ENCODE measurements at places on chromosomes 3 and 15. TPM values are rescaled to one million over a fixed set of nuclear protein-coding genes. Genes with fewer than 3 reads are reported as not detected.

The SLC25A36 gene
- 78.8 TPM for total RNA-seq

The CYP8B1 gene
- total RNA-seq, result not detected

- no peak overlapping the region for H3K27ac ChIP-seq
- no peaks in the 10 kb centered on the region for H3K27me3 ChIP-seq
- no peak for DNase-seq
- no peaks in the 10 kb centered on the region for H3K4me1 ChIP-seq
Observed at GRCh38 chr3:135018149-135018923, 223.3 kb downstream of the EPHB1 start.

GRCh38 chr3:17942856-17943255 is 200.4 kb upstream of the TBC1D5 start:
- DNase-seq, result no peak

- H3K27me3 ChIP-seq, result no peaks in the 10 kb centered on the region
- no peak overlapping the region for H3K27ac ChIP-seq
- H3K4me1 ChIP-seq, result no peaks in the 10 kb centered on the region
- no peak for DNase-seq
Observed at GRCh38 chr3:77271306-77271705, 231.4 kb downstream of the ROBO2 start.

DNA sequence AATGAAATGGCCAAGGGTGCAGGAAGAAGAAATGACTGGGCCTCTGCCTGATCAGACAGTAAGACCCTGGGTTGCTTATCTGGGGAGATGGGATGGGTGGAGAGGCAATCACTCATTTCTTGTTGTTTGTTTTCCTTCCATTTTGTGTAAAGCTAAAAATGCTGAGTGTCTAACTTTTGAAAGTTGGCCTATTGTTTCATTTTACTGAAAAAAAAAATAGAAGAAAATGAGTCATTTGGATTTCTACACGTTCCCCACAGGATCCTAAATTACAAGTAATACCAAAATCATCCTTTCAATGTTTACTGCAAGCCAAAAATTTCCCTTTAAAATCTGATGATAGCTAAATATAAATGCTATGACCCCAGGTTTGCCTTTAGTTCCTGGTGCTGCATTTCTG is 30.6 kb downstream of the PTX3 start:
- DNase-seq, result no peak
- H3K36me3 ChIP-seq, result no peaks in the 10 kb centered on the region
- H3K4me3 ChIP-seq, result no peak overlapping the region
- H3K27ac ChIP-seq, result no peak overlapping the region
- H3K27me3 ChIP-seq, result no peaks in the 10 kb centered on the region

DNA sequence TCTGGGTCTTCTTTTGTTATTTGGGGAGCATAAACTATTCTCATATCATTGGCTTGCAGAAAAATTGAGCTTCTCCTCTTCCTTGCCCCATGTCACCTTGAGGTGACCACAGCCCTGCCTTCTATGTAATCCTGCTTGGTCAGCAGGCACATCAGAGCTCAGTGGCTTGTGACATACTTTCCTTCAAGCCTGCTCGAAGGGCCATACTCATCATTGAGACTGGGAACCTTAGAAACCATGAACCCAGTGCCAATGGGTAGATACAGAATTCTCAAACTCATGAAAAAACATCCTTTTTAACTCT is 3.7 kb upstream of the CCR2 start:
- DNase-seq, result no peak
- no peak overlapping the region for H3K4me3 ChIP-seq
- no peaks in the 10 kb centered on the region for H3K4me1 ChIP-seq
- H3K27me3 ChIP-seq, result no peaks in the 10 kb centered on the region
- H3K36me3 ChIP-seq, result no peaks in the 10 kb centered on the region

- H3K27ac ChIP-seq, result no peak overlapping the region
- no peak for DNase-seq
- no peaks in the 10 kb centered on the region for H3K36me3 ChIP-seq
- H3K27me3 ChIP-seq, result no peaks in the 10 kb centered on the region
Observed at GRCh38 chr3:66592016-66592761, 91.4 kb upstream of the LRIG1 start.

DNA sequence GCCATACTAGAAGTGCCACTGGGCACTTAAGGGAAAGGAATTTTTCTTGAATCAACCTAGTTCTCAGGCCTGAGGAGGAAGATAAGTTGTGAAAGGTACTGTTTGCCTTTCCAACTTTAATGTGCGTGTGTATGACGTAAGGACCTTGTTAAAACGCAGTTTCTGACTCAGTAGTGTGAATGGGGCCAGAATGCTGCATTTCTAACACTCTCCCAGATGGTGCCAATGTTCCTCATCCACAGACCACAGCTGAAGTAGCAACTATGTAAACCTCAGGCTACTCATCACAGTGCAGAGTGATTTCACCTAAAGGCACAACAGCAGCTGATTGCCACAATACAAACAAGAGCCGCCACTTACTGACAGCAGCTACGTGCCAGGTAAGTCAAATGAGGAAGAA is 103.6 kb downstream of the OTOL1 start:
- no peaks in the 10 kb centered on the region for H3K4me1 ChIP-seq
- H3K4me3 ChIP-seq, result no peak overlapping the region
- H3K27me3 ChIP-seq, result no peaks in the 10 kb centered on the region
- no peaks in the 10 kb centered on the region for H3K36me3 ChIP-seq

GRCh38 chr15:85284497-85284896 is 95.9 kb upstream of the AKAP13 start:
- no peaks in the 10 kb centered on the region for H3K4me1 ChIP-seq
- H3K27ac ChIP-seq, result no peak overlapping the region
- no peak overlapping the region for H3K4me3 ChIP-seq
- DNase-seq, result peak; percentile 30
- H3K27me3 ChIP-seq, result no peaks in the 10 kb centered on the region

- H3K27me3 ChIP-seq, result no peaks in the 10 kb centered on the region
- H3K4me3 ChIP-seq, result no peak overlapping the region
- peak overlapping the region; percentile 20 for H3K27ac ChIP-seq
- DNase-seq, result no peak
- no peaks in the 10 kb centered on the region for H3K4me1 ChIP-seq
Observed at GRCh38 chr15:58213587-58214338, 75.6 kb downstream of the AQP9 start.
